ENCODE measurements at places on chromosomes 1 and 21.

- no peak for DNase-seq
Observed at GRCh38 chr1:66556161-66556611, 22.2 kb downstream of the SGIP1 start.

GRCh38 chr1:12508849-12509248, 109.2 kb downstream of the DHRS3 start:
- no peak for DNase-seq

GRCh38 chr1:179803104-179803503, 60.0 kb downstream of the FAM163A start:
- DNase-seq = no peak

DNA sequence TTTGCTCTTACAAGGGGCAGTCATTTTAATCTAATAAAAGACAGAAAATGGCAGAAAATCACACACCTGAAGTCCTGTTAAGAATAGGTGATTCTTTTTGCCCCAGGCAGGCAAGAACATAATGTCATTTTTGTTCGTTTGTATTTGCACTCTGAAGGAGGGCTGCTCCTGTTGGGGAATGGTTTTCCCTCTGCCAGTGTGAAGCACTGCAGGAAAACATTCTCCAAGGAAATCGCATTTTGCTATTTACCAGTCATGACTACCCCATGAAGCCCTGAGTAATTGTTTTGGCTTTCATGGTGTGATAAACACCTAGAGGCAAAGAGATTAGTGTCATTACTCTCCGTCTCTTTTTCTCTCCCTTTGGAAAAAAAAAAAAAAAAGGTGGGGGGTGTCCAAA, 345.5 kb downstream of the NTNG1 start:
- DNase-seq = no peak

DNA sequence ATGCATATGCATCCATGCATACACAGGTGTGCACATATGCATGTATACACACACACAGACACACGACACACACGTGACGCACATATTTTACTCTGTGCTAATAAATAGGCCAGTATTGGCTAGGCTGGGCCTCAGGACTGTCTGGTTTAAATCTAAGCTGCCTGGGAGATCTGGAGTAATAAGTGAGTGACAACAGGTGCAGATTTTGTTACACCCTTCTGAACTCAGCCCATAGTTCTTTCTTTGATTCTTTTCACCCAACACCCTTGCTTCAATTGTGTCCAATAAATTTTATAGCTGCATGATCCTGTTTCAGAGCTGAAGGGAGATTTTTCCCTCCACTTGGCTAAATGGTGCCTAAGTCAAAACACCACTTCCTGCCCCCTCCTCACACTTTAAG, 132.8 kb downstream of the FGGY start:
- DNase-seq = no peak
